MV-4-11 (cell line): ENCODE measurements at places on chromosomes 6 and 20.

- no peak for DNase-seq
Observed at GRCh38 chr6:113530769-113531168, 326.4 kb upstream of the MARCKS start.

GRCh38 chr6:170459451-170459850 lies 93.7 kb downstream of the PSMB1 start:
- DNase-seq, result peak; percentile 75

GRCh38 chr6:69846770-69847491 lies 19.4 kb upstream of the COL19A1 start:
- DNase-seq, result no peak

- DNase-seq, result no peak
Observed at GRCh38 chr6:170480050-170480692, 72.9 kb downstream of the PSMB1 start.

GRCh38 chr20:45114465-45115385 lies at the start of gene WFDC5:
TSS of gene WFDC5 (minus strand) at chr20:45115174. CDS start at chr20:45115083, 91 bp downstream.
- no peak for DNase-seq

GRCh38 chr20:11219192-11219591 lies 545.4 kb upstream of the JAG1 start:
- peak; percentile 85 for DNase-seq

- DNase-seq, result no peak
Observed at GRCh38 chr6:114342826-114343781, at the start of gene HS3ST5. TSS of gene HS3ST5 (minus strand) at chr6:114343023. CDS start at chr6:114062845, 280,178 bp downstream.

GRCh38 chr20:42531508-42531961 lies 658.2 kb downstream of the PTPRT start:
- DNase-seq, result peak; percentile 84

- DNase-seq, result peak; percentile 13
Observed at GRCh38 chr6:34906826-34907225, 17.8 kb downstream of the ANKS1A start.

- DNase-seq, result peak; percentile 30
Observed at GRCh38 chr20:50224531-50225255, 34.1 kb downstream of the CEBPB start.

DNA sequence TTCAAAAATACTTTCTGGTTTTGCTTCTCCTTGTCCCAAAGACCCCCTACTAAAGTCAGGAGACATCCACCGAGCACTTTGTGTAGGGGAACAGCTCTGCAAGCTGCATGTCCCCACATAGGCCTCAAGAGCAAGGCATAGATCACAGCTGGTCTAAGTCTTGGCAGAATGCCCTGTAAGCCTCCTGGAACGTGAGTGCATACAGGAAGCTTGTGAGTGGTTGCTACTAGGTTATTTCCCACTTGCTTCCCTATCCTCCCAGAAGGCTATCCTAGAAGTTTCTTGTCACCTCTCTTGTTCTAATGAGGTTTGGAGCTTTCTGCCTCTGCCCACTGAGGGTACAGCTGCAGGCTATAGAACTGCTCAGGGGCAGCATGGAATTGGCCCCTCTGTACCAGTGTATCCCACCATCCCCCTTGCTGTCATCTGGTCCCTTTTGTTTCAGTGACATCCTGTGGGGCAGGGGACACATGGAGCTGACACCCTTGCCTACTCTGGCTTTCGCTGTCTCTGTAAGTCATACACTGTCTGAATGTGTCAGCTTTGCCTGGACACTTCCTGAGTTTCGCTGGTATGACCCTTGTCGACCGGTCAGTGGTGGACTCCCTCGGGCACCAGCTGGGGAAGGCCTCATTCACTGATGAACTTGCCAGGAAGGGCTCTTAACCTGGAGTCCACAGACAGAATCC lies 35.6 kb upstream of the KCNK16 start:
- peak; percentile 5 for DNase-seq

DNA sequence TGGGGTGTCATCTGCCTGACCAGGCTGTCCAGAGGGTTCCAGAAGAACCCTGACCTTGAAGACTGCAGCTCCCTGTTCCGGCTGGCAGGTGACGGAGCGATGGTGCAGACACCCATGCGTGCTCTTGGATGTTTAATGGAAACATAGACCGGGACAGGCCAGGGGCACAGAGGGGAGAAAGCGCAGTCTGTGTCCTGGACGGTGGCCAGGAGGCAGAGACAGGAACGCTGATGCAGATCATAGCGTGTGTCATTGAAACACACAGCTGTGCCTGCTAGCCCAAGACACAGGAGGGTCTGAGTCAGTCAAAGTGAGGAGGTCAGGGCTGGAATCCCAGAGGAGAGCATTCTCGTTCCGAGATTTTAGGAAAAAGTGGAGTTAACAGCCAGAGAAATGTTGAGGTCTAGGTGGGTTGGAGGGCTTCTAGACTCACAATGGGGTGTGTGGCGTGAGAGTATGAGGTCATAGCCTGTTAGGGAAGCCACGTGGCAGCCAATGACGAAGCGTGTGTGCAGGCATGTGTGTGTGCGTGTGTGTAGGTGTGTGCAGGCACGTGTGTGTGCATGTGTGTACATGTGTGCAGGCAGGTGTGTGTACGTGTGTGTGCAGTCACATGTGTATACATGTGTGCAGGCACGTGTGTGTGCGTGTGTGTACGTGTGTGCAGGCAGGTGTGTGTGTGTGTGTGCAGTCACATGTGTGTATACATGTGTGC lies 167.0 kb downstream of the ERMARD start:
- DNase-seq, result no peak

- peak; percentile 68 for DNase-seq
Observed at GRCh38 chr6:169997187-169997929, 245.9 kb downstream of the ERMARD start.

GRCh38 chr6:19571176-19571575 lies 266.0 kb upstream of the ID4 start:
- no peak for DNase-seq

DNA sequence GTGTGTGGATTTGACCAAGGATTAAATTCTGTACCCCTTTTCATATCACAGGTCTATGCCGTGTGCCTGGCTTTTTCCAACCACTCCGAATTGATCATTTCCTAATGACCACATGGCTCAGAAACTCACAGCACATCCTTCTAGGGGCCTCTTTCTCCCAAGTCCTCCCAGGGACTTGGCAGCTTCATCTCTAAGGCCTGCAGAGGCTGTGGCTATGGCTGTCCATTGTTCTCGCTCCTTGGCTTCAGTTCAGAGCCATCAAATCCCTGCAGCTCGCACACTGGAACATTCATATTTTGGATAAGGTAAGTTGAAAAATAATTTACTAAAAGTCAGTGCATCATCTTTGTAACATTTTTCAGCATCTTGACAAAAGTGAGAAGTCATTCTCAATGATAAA lies 497.2 kb upstream of the CDH4 start:
- no peak for DNase-seq

DNA sequence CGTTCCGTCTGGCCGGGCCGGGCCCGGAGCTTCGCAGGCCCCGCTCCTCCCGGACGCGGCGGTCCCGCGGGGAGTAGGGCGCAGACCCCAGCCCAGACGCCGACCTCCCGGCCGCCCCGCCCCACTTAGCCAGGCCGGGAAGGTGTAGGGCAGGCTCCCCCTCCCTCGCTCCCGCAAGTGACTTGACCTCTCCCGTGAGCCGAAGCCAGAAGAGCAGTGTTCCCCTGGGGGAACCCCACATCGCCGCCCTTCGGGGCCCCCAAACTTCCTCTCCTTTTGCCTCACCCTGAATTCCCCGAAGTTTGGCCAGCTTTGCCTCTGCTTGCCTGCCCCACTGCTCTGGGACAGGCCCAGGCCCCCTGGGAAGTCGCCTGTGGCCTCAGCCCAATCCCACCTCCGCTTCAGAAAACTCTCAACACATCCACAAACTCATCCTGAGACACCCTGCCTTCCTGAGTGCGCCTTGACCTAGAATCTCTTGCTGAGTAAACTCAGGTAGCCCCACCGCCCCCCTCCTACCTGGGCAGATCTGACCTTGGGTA lies 524 bp upstream of the NOL4L start:
- DNase-seq, result no peak
